ENCODE measurements at places on chromosomes 3 and 15.

- DNase-seq, result no peak
Measured at GRCh38 chr15:65468229-65468909, 45.6 kb upstream of the IGDCC4 start.

GRCh38 chr15:23850666-23851065 is 163.6 kb upstream of the NDN start:
- no peak for DNase-seq

DNA sequence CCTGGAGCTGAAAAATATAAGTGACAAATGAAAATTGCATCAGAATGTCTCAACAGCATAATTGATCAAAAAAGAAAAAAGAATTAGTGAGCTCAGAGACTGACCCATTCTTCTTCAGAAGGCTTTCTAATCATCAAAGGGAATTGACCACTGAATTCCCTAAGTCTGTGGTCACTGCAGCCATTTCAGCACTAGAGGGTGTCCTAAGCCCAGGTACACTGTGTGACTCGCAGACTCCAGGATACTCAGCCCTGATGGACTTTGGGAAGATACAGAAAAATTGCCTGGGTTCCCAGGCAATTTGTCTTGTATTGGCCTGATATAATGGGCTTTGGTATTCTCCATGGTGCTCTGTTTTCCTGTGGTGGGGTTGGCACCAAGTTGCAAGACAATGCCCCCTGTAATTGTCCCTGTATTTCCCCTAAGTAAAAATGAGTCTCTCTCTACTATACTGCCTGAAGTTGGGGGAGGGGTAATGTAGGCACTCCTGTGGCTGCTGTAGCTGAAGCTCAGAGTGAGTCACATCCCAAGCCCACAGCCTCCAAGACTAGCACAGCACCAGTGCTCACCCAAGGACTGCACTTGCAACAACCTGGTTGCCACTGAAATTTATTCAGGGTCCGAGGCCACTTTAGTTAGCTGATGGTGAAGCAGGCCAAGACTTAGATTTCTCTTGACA is 256.0 kb upstream of the STAC start:
- DNase-seq, result no peak

- no peak for DNase-seq
Measured at GRCh38 chr15:64090527-64090926, 3.1 kb downstream of the CIAO2A start.

- DNase-seq, result no peak
Measured at GRCh38 chr3:38334142-38335055, 12.2 kb upstream of the XYLB start.

GRCh38 chr15:62068071-62068809 is 1.5 kb downstream of the C2CD4A start:
- no peak for DNase-seq

DNA sequence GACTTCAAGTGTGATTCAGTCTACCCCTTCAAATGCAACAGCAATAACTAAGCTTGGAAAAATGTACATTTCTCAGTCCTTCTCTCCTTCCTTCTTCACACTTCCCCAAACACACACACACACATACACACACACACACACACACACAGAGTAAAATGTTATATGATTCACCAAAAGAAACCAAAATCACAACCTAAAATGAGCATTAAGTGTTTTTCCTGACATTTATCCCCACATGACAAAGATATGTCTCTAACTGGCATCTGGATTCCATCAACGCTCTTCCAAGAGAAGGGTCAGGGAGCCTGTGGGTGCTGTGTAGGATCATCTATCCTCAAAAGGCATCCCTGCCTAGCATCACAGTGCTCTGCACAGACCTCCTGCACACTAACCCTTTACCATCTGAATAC is 21.0 kb downstream of the PDZRN3 start:
- DNase-seq, result no peak

DNA sequence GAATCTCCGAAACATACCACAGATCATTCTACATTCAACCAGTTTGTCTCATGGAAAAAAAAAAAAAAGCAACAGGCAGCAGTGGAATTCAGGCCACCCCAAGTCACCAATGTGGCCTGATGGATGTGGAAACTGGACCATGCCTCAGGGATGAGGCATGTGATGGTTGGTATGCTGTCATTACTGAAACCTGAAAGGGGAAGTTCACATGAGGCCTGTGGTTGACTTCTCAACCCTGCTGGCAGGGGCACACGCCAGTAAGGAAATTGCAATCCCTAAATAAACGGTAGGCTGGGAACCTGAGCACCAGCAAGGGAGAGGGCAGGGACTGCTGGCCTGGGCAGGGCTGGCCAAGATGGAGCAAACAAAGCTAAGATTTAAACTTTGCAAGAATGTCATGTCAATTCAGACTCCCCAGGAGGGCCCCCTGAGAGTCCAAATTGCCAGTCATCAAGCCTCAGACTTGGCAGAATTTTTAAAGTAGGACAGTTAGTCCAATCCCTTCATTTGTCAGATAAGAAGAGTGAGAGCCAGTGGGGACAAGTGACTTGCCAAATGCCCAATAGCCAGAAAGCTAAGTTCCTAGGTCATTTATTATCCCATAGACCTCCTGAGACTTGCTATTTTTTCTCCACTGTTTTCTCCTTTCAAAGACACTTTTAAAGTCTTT is 310.4 kb downstream of the ERC2 start:
- no peak for DNase-seq

DNA sequence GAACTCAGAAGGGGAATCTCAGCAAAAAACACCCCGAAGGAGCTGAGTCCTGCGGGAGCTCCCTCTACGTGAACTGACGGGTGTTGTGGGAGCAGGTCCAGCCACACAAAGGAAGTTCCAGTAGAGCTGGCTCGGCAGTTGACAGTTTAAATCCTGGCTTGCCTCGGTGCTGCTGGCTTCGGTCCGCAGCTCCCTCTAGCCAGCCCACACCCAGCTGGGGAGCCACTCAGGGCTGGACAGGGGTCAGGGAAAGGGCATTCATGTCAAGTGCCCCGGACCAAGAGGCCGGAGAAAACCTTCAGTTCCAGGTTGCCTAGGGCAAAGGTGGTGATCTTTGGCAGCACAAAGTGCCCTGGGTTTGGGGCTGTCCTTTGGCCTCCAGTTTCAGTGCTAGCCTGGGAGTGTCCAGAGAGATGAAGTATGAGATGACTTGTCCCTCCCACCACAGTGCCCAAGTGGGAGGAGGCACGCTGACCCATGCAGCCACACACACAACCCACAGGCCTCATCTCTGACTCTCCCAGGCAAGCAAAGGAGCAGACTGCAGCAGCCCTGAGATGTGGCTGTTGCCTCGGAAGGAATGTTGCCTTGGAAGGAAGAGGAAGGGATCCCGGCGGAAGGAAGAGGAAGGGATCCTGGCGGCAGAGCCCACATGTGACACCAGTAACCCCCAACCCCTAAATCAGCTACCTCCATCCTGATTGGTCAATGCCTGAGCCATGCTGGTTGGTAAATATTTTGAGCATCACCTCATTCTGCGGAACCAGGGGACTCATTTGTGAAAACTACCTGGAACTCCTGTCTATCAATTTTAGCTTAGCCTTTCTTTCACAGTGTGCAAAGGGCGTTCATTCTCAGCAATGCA is 13.9 kb upstream of the ANPEP start:
- no peak for DNase-seq

- DNase-seq, result no peak
Measured at GRCh38 chr3:128083980-128084674, 31.9 kb downstream of the SEC61A1 start.

DNA sequence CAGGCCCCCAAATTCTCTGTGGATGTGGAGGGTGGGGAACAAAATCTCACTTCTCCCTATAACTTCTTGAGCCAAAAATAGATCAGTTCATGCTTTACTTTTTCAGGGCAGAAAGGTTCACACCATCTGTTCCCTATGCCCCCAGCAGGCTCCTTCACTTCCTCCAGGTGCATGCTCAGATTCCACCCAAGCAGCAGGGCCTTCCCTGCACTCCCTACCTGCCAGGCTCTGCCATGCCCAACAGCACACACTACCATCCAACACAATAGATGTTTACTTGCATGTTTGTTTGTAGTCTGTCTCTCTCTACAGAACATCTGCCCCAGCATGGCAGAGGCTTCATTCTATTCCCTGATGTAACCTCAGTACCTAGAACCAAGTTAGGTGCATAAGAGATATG is 43.3 kb downstream of the GABRB3 start:
- no peak for DNase-seq

- DNase-seq, result no peak
Measured at GRCh38 chr3:157786211-157786610, 283.0 kb upstream of the VEPH1 start.

- DNase-seq, result no peak
Measured at GRCh38 chr3:14494279-14494972, 45.7 kb downstream of the GRIP2 start.

- DNase-seq, result no peak
Measured at GRCh38 chr15:51318382-51319150, 19.8 kb downstream of the CYP19A1 start.

DNA sequence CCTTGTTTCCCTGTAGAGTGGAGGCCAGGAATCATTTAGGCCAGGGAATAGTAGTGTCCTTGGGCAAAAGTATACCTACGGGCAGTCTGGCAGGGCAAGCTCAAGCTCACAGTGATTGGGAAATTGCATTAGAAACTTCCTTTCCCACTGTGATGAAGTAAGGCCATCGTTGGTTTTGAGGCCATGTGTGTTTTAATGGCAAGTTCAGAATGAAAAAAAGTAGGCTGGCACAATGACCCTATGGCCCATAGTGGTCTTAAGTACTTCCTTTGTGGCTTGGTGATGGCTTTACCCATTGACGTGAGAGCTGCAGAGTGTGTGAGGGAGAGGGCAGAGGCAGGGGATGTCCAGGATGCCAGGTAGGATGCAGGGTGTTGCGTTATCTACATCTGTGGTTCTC is 28.8 kb downstream of the LIMD1 start:
- DNase-seq, result no peak

DNA sequence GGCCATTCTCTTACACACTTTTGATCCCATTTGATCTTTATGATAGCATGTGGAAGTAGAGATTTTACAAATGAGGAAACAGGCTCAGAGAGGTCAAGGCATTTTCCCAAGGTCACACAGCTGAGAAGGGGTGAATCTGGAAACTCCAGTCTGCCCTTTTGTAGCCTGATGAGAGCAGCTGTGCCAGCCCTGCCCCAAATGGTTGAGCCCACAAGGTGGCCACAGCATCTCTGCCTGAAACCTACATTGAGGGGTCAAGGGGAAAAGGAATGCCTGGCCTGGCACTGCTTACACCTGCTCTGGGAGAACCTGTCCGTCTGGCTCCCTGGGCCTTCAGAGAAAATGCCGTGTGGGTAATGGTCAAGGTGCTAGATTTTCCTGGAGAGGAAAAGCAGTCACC is 200.2 kb upstream of the LINGO1 start:
- no peak for DNase-seq

DNA sequence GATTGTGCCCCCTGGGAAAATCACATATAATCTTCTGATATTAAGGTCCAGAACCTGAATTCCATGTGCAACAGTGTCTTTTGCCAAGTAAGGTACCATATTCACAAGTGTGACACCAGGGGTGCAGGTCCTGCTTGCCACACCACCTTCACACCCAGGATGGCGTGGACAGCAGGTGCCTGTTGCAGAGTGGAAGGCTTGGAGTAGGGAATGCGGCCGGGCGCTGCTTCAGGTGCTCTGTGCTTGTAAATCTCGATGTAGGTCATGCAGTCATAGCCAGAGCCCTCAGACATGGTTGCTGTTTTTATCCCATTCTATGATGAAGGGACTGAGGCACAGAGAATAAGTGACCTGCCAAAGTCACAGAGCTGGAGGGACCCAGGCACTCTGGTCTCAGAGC is 34.5 kb upstream of the GABRG3 start:
- no peak for DNase-seq

- no peak for DNase-seq
Measured at GRCh38 chr3:187848401-187848800, 103.1 kb upstream of the BCL6 start.

DNA sequence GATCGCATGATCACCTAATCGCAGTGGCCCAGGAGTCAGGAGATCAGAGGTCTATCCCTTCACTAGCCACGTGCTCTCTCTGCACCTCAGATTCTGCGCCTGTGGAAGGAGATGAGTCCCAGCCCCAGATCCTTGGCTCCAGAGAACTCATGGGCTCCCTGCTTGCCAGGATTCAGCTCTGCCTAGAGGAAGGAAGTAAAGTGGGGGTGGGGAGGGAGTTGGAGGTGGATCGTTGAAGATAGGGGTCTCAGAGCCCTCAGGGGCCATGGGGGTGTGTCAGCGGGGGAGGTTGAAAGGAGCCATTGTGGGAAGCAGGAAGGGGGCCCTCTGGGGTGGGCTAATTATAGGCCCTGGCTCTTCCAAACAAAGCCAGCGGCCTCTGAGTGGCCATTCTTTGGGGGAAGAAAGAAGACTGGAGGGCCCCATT is 11.3 kb upstream of the STRA6 start:
- DNase-seq, result no peak

DNA sequence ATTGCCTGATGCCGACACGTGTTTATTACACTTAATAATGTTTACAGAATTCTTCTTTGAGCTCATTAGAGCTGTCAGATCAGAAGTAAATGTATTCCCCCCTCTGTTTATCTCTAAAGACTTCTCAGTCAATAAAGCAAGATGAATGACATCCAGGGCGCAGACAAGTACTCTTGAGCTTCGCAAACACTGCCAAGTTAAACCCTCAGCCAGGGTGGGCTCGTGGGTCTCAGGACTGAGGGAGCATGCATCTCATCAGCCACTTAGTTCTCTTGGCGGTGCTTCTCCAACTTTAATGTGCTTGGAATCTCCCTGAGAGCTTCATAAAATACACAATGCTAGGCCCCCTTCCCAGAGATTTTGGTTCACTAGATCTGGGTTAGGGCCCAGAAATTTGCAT is 333.9 kb upstream of the THRB start:
- DNase-seq, result no peak

GRCh38 chr3:185460719-185461350 is 38.0 kb downstream of the TMEM41A start:
- DNase-seq, result no peak

DNA sequence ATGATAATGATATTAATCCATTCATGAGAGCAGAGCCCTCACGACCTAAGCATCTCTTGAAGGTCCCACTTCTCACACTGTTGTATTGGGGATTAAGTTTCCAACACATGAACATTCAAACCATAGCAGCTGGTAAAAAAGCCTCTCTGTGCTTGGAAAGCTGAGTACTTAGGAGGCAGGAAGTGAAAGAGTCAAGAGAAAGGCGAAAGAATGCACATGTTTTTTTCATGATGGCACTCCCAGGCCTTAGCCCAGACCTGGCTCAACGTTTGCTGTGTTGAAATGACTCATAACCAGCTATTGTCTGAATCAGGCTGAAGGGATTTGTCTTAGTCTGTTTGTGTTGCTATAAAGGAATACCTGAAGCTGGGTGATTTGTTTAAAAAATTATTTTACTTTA is 84.4 kb upstream of the RGMA start:
- no peak for DNase-seq

All from stimulated activated CD8-positive, alpha-beta memory T cell treated with anti-CD3 and anti-CD28 coated beads, Interleukin-7, amount 100 ng/mL, for 4 hours (primary cell).